ENCODE measurements at places on chromosomes 7 and 10.
A peak's percentile ranks its signal among the peaks of the same experiment; 100 is the strongest.

DNA sequence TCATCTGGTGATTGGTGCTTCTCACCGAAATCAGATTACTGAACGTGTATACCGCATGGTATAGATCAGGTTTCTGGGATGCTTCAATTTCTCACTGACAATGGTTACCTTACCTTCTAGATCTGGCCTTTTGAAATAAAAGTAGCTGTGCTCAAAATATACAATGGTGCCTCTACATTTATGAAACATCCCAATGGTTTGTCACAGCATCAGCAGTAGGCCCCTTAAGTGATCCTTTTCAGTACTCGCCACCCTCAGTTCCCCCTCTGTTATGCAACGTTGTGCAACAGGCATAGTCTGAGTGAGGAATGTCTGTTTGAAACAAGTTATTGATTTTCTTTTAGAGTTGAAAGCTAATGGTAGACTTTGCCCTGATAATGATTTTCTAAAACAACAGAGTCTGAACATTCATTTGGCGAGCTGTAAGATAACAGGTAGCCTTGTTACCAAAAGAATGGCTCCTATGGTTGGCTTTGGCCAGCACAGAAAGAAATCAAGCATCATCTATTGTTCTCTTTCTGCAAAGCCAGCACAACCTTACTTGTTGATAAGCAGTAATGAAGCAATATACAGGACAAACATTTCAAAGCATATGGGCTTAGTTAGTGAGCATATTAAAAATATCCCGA, 693.9 kb downstream of the PARD3 start:
- no peak for DNase-seq

DNA sequence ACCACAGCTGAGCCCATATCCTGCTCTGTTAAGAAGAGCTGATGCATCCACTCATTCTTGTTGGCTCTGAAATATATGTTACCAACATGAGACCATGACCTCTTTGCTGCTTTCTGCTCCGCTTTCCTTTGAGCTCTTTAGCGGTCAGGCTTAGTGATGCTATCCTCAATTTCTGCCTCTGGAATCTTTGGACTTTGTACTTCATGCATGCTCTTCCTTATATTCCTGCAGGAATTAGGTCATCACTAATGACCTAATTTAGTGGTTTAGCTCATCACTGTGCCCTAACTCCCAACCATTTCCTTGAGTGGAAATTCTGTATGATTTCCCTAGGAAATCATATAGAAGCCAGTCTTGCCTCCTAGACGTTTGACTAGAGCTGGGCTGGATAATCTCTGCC, 119.5 kb downstream of the AOAH start:
- no peak for DNase-seq

DNA sequence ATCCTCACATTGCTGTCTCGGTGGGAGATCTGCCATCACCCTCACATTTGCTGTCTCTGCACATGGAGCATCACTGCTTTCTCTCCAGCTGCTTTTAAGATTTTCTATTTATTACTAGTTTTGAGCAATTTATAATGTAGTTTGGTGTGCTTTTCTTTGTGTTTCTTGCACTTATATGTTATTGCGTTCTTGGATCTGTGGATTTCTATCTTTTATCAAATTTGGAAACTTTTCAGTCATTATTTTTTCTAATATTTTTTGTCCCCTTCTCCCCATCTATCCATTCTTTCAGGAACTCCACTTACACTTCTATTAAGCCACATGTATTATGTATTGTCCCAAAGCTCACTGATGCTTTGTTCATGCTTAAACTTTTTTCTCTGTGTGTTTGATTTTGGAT, 108.9 kb downstream of the FOXL3 start:
- no peak for DNase-seq

DNA sequence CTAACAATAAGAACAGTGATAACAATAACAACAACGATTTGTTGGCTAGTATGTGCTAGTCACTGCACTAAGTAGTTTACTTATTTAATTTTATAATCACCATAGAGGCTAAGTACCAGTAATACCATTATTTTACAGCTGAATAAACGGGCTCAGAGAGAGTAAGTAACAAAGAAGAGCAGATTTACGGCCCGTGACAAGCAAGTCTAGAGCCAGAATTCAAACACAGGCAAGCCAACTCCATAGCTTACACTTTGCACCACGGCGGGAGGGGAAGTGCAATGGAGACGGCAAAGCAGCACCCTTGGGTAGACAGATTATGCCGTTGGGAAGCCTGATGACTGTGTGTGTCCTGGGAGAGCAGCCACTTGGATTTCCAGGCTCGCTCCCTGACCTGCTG, 1.2 kb upstream of the OR6V1 start:
- DNase-seq: no peak

DNA sequence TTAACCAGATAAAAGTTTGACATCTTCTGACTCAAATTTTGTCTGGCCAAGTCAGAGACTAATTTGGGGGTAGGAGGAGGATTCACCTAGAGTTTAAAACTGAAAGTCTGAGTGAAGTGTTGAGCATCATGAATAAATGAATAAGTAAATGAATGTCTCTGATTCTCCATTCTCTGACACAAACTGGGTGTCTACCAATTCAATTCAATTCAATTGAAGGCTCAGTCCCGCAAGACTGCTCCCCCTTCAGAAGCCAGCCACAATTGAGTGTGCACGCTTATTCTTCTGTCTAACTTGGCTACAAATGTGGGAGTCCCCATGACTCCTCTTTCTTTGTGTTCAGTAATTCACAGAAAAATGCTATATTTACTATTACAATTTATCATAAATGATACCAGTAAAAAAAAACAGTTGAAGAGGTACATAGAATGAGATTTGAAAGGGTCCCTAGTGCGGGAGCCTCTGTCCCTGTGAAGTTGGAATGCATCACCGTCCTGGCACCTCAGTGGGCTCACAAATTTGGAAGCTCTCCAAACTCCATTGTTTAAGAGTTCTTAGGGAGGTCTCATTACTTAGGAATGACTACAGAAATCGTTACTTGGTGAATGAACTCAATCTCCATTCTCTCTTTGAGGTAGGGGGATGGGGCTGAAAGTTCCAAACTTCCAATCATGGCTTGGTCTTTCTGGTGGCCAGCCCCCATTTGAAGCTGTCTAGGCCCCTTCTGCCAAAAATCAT, 243.7 kb upstream of the PHYHIPL start:
- no peak for DNase-seq

DNA sequence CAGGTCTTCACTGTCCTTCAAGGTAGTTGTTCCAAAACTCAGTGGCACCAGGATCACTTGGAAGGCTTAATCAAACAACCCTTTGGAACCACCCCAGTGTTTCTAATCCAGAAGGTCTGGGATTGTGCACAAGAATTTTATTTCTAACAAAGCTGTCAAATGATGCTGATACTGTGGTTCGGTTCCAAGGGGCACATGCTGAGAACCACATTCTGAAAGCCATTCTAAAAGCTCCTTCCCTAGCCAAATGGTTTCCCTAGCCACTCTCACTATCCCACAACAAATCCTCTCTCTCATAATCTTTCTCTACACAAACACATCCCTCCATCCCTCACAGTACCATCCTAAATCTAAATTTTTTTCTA, 52.1 kb downstream of the MACC1 start:
- no peak for DNase-seq

GRCh38 chr7:106367664-106368063, 82.9 kb upstream of the NAMPT start:
- DNase-seq: no peak

- DNase-seq: peak; percentile 47
Measured at GRCh38 chr10:32379318-32379949, 32.5 kb upstream of the EPC1 start.

DNA sequence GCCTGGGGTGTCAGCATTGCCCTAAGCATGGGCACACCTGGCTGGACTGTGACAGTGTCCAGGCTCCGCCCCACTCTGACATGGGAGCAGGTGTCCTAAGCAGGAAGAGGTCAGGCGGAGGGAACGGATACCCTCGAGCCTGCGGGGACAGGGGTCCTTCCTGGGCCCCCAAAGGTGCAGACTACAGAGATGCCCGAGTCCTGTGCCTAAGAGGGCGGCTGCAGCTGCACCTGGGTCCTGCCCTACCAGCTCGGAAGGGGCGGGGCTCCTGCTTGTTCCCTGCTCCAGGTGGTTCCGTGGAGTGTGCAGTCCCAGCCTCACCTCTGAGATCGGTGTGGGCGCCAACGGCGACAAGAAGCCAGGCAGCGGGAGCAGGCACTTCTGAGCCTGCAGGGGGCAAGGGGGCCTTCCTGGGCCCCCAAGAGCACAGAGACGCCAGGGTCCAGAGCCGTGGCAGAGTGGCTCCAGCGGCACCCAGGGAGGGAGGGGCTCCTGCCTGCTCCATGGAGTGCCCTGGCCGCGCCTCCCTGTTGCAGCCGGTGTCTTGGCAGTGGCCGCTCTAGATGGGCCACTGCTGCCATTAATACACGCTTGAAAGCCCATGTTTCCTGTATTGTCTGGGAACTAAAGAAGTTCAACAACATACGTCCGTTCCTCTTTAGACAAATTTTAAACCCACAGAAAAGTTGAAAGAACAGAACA, 64.5 kb upstream of the CACNA2D1 start:
- no peak for DNase-seq

- no peak for DNase-seq
Measured at GRCh38 chr7:118152149-118152548, 31.8 kb upstream of the LSM8 start.

DNA sequence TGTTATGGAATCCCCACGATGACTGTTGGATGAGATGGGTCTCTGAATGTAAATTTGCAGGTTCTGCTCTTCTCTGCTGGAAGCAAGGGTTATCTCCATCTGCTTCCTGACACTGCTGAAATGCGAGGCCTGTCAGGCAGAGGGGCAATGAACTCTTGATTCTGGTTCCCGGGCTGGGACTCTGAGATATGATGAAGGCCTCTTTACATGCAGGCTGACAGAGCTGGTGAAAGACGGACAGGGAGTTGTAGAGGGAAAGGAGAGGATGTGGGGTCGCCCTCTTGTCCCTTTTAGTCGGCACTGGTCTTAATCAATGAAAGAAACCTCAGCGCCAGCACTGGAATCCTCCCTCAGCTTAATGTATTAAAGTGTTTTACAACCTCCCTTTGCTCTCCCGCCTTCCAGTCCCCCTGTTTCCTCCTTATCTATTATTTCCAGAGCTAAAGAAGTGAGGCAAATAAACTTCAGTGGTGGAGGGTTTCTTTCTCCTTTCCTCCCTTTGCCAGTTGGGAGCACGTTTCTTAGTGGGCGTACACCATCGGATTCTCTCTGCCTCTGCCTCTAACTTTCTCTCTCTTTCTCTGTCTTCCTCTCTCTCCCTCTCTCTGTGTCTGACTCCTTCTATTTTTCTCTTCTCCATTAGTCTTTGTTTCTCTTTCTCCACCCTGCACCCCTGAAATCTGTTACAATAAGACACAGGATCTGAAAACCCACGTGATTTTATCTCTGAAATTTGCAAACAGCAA, 145.6 kb downstream of the BAMBI start:
- no peak for DNase-seq

GRCh38 chr10:131350660-131351059, 39.1 kb upstream of the TCERG1L start:
- DNase-seq: no peak

DNA sequence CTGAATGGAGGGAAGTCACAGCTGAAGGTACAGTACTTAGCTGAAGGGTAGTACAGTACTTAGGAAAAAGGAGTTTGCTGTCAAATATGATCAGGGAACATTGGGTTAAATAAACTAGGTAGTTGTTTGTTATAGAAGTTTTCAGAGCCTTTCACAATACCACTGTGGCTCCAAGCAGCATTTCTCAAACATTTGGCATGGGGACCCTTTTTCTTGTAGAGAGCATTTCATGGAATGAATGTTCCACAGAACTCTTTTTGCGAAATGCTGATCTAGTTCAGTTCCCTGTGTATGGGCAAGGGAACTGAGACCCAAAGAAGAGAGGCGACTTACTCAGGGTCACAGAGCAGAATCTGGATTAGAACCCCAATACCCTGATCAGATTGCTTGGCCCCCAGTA, 31.5 kb upstream of the DDX50 start:
- DNase-seq: no peak

DNA sequence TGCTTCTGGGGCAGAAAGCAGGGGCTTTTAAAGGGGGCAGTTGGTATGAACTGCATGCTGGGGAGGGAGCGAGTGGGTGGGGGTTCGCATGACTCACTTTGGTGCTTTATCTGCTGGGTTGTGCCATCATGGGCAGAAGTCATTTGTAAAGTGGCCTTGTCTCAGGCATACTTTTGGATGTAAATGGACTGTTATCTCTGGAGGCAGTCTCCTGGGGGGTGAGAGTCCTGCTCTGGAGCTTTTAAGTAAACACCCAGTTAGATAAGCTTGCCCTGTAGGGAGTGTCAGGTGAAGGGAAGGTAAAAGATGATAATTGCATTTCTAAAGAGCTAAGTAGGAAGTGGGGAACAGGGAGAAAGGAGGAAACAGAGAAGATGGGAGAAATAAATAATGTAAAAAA, 1.6 kb upstream of the GSTO1 start:
- peak; percentile 49 for DNase-seq

GRCh38 chr10:128855618-128856428, 611.2 kb upstream of the MGMT start:
- DNase-seq: no peak

GRCh38 chr7:89687211-89687610, 467.1 kb upstream of the STEAP1 start:
- no peak for DNase-seq

DNA sequence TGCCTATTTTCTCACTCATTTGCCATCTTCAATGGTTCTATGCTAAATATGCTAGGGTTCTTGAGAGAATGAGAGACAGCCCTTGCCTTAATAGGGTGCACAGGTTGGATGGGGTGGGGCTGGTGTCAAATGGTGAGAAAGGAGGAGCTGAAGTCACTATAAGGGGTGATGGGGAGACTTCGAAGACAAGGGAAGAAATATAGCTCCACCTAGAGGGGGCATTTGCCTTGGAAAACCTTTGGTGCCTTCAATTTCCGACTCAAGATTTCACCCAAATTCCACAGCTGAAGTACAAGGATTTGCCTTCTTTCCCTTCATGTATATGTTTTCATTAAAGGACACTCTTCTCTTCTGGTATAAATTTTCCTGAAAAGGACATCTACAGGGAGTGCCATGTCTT, 5.6 kb downstream of the PTN start:
- no peak for DNase-seq

GRCh38 chr10:103847346-103847745, 8.0 kb downstream of the SH3PXD2A start:
- DNase-seq: no peak

GRCh38 chr7:56028942-56029630, 22.2 kb downstream of the PSPH start:
- DNase-seq: no peak

GRCh38 chr10:77308084-77308732, 329.4 kb downstream of the KCNMA1 start:
- no peak for DNase-seq

GRCh38 chr10:92419740-92420545, 129.0 kb downstream of the MARCHF5 start:
- DNase-seq: peak; percentile 67

- DNase-seq: peak; percentile 80
Measured at GRCh38 chr10:106957823-106958588, 206.5 kb downstream of the SORCS1 start.
